T-helper 2 cell (primary cell): ENCODE measurements at places on chromosomes 6 and 20.

DNA sequence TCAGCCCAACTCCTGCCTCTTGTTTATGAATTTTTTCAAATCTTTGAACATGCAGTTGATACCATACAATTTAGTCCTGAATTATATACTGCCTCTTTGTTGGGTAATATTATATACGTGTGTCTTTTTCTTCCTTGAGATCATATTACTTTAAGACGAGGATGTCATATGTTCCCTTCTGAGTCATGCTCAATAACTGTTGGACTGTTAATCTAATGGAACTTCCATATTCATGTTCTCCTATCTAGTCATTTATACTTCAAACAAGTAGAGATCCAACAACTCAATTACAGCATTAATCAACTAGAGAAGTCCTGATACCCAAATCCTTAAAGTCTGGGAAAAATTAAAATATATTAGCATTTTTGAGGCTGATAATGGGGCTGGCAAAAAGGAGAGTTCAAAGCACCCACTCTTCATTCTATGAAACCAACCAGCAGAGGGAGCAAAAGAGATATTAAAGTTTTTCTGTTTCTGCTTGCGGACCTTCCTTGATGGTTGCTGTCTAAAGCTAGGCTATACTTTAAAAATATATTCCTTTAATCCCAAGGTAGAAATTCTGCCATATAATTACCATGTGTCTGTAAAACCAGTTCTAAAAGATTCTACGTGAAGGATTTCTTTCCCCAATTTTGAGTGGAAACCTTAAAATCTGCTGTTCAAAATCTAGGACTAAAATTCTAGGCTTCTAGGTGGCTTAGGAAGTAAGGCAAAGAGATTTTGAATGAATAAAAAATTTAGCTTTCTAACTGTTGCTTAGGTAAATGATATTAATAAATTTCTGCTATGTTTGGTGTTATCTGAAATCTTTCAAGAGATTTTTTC is 498.9 kb downstream of the BCKDHB start:
- DNase-seq, result no peak

- DNase-seq, result no peak
These were observed 157.5 kb downstream of the UNC5CL start for GRCh38 chr6:40881501-40881900.

DNA sequence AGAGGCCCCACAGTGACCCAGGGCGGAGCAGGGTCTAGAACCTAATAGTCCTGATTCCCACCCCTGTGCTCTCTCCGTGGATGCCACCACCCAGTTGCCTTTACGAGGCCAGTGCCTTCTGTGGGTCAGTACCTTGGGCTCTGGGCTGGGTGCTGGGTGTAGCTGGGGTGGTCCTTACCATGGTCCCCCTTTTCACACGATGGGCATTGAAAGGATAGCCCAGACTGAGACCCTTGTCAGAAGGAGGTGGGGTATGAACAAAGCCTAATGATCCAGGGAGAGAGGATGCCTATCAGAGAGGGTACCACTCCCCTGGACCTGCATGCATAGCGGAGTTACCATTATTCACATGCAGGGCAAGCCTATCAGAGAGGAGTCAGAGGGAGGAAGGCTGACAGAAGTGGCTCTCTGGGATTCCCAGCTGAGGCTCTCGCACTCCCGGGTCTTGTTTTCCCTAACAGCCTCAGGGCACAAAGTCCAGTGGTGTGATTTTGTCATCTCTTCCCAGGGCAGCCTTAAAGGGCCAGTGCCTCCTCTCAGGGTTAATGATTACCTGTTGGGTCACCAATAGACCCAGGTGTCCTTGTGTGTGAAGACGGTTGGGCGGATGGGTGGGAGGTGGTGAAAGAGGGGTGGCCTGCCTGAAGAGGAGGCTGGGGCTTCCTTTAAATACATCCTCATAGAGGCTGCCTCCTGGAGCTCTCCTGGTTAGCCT is 36.2 kb downstream of the VEGFA start:
- DNase-seq, result no peak

DNA sequence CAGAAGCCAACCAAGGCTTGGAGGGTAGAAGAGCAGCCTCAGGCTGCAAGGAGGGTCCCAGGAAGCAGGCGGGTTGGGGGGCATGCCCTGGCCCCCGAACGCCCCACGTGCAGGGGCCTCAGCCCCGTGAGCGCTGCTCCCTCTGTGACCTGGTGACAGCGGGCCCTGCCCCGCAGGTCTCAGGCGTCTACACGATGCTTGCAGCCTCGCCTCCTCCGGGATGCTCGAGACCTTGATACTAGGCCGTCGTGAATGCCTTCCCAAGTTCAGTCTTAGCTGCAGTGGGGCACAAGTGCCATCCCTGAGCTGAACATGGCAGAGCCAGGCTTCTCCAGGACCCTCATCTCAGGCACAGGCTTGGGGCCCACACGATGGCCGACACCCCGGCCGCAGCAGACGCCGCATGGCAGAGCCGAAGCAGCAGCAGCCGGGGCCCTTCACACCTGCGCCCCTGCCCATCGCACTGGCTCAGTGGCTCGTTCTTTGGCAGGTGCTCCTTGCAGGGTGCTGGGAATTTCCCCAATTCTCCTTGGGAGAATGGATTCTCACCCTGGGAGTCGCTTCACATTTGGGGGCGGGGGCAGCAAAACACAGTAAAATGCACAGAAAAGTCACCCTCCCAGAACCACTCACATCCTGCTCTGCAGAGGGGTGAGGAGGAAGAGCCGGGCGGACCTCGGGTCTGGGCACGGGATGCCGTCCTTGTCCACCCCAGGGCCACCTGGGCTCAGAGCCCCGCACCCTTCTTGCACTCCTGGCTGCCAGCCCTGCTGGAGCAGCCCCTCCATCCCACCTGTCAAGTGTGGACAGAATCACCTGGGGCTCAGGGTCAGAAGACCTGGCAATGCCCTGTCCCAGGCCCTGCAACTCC is 161.8 kb downstream of the DLL1 start:
- DNase-seq, result no peak

GRCh38 chr6:56808871-56809359 is 146.0 kb upstream of the BEND6 start:
- no peak for DNase-seq

GRCh38 chr6:72733045-72733444 is 111.2 kb downstream of the KCNQ5 start:
- no peak for DNase-seq

- DNase-seq, result no peak
These were observed 23.1 kb upstream of the ZMYND8 start for GRCh38 chr20:47379433-47380150.

DNA sequence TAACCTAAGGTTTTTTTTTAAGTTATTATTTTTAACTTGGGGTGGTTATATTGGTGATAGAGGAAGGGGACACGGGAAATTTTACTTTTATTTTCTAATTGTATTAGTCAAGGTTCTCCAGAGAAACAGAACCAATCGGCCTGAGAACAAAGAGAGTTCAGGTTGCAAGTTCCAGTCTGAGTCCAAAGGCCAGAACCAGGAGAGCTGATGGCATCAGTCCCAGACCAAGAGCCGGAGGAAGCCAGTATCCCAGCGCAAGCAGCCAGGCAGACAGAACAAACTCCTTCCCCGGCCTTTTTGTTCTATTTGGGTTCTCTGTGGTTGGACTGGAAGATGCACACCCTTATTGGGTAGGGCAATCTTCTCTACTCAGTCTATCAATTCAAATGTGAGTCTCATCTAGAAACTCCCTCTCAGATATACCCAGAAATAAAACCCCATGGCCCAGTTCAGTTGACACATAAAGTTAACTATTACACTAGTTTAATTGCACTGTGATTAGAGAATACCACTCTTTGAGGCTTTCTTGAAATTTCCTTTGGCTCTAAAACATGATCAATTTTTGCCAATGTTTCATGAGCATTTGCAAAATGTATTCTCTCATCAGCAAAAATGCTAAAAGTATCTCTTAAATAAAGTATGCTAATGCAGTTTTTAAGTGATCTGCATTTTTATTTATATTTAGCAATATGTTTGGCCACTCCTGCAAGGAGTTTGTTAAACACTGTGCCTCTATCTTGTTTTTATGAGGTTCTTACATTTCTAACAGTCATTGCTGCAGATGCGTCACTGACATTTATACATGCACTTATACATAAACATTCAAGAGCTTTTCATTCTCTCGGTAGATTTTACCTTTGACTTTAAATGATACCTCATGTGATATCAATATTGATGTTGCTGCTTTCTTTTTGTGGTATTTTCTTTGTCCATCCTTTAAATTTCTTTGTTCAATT is 103.2 kb upstream of the SSTR4 start:
- no peak for DNase-seq
